ENCODE measurements at places on chromosomes 3 and 15.

- DNase-seq = no peak
These were observed 84.9 kb upstream of the BCL6 start for GRCh38 chr3:187830181-187830580.

DNA sequence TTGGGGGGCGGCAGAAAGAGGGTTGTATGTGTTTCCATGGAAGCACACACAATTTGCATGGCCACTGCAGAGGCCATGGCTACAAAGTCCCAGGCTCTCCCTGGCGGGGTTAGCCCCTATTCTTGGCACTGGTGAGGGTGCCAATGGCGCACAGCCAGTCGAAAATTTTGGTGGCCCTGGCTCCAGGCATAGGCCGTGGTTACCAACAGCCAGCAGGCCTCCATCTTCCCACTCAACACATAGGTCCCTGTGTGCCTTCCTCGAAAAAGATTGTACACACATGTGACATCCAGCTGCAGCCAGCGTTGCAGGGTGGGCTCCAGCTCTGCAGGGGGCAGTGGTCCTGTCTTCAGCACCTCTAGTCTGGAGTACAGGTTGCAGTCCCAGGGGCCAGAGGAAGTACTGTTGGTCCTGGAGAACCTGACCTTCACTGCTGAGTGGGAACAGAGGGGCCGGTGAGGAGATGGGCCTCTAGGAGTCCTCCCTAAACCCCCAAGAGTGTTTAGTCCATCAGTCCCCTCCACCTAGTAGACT is 7.1 kb downstream of the P4HTM start:
- DNase-seq = no peak

DNA sequence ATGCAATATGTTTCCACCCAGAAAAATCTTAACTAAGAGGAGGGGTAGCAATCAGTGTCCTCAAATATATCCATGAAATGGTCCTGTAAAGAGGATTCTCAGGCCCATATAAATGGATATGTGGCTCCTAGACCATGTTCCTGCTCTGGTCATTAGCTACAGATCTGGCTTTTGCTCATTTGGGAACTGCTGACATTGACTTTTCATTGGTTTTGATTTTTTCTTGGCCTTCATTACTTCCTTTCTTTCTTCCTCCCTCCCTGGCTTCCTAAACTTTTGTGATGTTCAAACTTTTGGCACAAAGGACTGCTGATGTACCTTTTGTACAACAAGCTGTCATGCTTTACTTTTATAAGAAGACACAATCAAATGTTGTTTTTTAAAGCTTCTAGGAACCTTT is 41.6 kb upstream of the SNRK start:
- DNase-seq = no peak

DNA sequence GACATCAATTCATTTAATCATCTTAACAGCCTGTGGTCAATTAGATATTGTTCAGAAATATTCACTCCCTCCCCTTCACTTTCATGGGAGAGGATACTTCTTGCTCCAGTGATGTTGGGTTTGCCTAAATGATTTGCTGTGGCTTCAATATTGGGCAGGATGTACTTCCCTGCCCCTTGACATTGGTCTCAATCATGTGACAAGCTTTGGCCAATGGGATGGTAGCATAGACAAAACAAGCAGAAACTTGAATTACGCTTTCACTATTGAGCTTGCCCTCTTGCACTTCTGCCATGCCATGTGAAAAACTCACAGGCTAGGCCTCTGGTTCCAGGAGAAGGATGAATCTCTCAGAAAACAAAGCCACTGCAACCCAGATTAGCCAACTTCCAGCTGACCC is 42.2 kb upstream of the STT3B start:
- DNase-seq = no peak

DNA sequence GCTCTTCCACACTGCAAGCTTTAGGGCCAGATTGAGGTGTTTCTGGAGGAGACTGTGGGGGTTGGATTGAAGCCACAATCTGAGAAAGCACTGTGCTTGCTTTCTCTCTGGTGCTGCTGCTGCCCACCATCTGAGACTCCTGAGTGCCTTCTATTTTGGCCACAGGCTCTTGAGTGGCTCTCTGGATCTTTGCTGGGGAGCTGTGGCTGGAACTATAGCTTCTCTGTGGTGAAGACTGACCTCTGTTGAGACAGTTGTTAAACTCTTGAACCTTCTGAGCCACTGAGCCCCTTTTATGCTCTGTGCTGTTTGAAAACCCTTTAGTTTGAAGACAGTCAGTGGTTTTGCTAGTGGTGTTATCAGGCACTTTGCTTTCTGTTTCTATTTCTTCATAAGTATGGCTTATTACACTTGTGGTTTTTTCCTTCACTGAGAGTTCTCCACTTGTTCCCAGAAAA is 108.7 kb upstream of the TSPAN3 start:
- no peak for DNase-seq

DNA sequence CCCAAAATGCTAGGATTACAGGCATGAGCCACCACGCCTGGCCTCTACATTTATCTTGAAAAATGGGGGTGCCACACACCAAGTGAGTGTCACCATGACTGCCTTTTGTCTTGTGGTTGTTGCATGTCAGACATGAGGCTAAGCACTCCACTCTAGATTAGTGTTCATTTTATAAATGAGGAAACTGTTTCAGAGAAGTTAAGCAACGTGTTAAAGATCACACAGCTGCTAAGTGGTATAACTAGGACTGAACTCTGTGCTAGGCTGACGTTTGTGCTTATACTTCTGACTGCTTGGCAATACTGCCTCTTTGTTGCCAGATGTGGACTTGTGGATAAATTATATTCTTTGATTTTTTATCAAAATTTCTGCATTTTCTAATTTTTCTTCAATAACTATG is 50.8 kb upstream of the SMAD6 start:
- no peak for DNase-seq
